Activated naive CD8-positive, alpha-beta T cell treated with anti-CD3 and anti-CD28 coated beads, Interleukin-2, amount 50 U/mL, for 24 hours (primary cell): ENCODE measurements at places on chromosomes 3 and 15.

DNA sequence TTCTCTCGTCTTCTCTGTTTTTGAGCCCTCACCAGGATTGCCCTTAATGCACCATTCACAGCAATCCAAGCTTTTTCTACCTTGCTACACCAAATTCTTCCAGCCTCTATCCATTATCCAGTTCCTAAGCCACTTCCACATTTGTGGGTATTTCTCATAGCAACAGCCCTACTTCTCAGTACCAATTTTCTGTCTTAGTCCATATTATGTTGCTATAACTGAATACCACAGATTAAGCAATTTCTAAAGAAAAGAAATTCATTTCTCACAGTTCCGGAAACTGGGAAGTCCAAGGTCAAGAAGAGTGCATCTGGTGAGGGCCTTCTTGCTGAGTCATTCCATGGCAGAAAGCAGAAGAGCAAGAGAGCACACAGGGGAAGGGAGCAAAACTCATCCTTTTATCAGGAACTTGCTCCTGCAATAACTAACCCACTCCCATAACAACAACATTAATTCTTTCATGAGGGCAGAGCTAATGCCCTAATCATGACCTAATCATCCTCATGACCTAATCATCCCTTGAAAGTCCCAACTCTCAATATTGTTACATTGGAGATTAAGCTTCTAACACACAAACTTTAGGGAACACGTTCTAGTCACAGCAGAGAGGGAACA is 9.7 kb upstream of the EIF1B start:
- DNase-seq = no peak

DNA sequence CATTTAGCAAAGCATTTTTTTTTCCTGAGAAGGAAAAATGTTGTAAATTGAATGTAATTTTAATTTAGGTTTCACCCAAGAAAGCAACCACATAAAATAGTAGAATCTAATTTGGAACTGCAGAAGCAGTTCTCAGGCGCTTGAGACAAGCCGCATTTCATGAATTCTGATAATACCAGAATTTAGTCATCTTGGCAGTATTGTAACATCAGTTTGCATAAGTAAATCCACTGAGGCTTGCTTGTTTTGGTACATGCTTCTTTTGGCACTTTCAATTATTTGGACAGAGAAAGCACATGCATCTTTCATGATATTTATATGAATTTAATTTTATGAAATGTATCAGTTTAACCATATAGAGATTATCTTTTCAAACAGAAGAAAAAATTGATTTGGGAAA is 389.7 kb upstream of the ROBO1 start:
- no peak for DNase-seq

DNA sequence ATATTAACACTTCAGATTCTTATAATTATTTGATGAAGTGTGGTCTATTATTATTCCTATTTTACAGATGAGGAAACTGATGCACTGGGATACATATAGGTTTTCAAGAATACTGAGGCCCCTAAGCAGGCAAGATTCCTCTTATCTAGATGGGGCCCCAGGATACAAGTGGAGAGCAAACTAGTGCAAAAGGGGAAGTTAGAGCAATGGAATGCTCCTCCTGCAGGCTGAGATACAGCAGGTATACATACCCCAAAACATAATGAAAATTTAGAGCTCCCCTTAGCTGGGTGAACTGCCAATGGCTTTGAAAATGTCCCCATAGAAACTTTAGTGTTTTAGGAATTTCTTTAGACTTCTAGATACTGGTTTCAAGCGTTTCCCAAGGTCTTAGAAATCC is 247.1 kb downstream of the CHST2 start:
- no peak for DNase-seq

- no peak for DNase-seq
Observed at GRCh38 chr3:14775011-14775410, 43.8 kb upstream of the FGD5 start.

DNA sequence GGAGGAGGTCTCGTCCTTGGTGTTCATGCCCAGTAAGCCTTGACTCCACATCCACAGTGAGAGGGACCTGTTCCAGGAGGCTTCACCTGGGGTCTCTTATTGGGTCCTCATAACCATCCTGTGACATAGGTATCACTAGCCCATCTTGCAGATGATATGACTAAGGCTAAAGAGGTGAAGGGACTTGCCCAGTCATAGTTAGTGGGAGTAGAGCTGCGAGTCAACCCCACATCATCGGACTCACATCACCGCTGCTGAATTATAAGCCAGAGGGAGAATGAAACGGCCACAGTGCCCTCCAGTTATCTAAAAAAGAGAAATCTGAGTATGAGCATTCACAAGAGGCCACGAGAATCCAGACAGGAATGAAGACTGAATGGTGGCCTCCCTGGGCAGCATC is 66.0 kb downstream of the MESD start:
- no peak for DNase-seq

DNA sequence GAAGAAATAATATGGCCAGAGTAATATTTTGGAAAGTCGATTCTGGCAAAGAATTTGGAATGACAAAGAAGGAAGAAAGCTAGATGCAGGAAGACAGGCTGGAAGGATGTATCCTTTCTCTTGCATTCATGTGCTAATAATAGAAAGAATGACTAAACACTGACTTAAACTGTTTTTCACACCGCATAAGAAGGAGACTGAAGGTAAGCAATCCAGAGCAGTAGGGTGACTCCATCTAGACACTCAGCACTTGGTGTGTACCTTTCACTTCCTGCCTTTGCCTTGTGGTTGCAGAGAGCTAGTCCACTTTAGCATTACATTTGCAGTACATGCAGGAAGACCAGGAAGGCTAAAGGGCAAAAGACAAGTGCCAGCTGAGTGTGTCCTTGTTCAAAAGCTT is 234.6 kb downstream of the RBMS3 start:
- DNase-seq = no peak

- no peak for DNase-seq
Observed at GRCh38 chr3:79011821-79012529, 755.8 kb downstream of the ROBO1 start.

GRCh38 chr15:69018951-69019350 is 4.5 kb downstream of the NOX5 start:
- no peak for DNase-seq
